ENCODE measurements at places on chromosomes 6 and 20.

DNA sequence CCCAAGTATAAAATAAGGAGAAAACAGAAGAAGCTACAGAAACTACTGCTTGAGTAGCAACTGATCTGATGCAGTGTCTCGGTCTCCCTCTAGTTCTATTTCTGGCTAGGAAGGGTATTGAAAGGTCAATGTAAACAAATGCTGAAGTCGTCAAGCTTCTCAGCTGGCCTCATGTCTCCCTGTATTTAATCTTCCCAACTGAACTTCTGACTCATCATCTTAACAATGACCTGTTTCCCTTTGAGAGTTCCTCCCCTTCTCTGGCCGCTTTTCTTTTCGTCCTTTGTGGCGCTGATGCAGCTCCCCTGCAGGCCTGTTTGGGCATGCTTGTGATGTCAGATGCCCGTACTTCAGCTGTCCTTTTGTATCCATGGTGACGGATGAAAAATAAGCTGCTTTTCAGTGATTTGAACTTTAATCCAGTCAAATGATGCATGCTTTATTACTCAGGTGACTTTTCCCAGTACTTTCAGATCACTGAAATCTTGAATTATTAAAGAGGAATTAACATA is 7.8 kb upstream of the LCA5 start:
- DNase-seq: no peak

DNA sequence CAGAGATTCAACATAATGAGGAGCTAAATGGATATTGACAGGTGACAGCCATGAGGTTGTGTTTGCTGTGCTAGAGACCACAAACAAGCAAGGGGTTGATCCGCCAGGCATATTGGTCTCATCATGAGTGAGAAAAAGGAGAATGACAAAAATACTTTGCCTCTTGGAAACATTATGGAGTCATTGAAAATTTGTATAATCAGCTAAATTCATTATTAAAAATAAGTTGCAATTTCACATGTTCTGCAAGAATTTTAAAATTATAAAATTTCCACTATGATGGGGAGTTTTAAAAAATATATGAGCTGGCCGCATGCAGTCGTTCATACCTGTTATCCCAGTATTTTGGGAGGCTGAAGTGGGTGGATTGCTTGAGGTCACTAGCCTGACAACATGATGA is 912.3 kb upstream of the SLC35B3 start:
- no peak for DNase-seq

DNA sequence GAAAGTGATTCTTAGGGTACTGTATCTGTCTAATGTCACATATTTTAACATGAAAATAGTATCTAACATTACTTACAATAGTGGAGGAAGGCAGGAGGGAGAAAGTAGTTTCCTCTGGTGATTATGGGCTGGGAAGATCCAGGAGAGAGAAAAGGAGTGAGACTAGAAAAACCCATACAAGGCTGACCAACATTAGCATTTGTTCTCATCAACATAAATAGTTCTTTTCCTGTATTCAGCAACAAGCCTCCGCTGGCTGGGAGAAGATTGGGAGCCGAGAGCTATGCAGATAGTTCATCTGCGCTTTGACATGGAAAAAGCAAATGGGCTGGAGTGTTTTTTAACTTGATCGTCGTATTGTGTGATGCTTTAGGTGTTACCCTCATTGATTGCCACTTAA is 239.4 kb downstream of the PHACTR1 start:
- no peak for DNase-seq

- DNase-seq: no peak
These were observed at the start of gene KCNK15 for GRCh38 chr20:44745598-44746366. Gene KCNK15, plus strand, starts transcription at chr20:44745865. Its CDS starts 46 bp downstream, at chr20:44745911.

GRCh38 chr6:125129354-125129753 is 24.2 kb upstream of the TPD52L1 start:
- DNase-seq: no peak

DNA sequence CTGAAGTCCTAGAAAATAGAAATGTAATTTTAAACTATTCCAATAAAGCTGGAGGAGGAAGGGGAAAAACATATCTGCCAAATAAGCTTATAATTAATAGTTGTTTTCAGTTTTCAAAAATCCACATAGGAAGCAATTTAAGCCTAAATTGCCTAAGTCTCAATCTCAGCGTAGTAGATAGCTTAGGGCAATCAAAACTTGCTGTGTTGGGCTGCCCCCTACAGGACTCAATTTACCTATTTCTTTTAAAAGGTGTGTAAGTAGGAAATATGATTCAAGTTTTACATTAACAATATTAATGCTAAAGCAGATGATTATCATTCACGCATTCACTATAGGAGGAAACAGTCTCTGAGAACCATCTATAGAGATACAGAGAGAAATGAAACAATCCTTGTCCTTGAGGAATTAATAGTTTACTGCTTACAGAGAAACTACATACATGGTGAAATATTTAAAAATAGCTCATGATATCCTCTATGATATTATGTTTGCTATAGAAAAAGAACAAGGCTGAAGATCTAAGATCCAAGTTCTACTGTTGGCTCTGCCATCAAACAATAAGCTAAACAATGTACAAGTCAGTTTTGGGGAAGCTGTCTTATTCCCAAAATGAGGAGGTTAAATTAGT is 102.1 kb downstream of the ATG5 start:
- DNase-seq: peak; percentile 9

- DNase-seq: no peak
These were observed 60.4 kb downstream of the SRC start for GRCh38 chr20:37406010-37406998.

DNA sequence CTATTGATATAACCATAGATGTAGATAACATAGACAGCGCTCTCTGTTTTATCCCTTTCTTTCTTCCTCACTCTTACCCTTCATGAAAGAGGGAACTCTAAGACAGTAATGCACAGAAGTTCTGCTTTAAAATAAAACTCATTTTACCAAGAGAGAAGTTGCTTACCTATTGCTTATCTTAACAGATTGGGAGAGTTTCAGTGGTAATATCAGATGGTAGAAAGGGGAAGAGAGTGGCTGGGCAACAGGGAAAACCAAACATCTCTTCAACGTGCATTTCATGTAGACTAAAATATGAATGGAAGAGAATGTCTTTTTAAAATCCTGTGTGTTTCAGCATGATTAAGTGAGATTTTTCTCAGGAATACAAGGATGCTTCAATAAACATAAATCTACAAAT is 45.3 kb upstream of the SIRPG start:
- DNase-seq: no peak

DNA sequence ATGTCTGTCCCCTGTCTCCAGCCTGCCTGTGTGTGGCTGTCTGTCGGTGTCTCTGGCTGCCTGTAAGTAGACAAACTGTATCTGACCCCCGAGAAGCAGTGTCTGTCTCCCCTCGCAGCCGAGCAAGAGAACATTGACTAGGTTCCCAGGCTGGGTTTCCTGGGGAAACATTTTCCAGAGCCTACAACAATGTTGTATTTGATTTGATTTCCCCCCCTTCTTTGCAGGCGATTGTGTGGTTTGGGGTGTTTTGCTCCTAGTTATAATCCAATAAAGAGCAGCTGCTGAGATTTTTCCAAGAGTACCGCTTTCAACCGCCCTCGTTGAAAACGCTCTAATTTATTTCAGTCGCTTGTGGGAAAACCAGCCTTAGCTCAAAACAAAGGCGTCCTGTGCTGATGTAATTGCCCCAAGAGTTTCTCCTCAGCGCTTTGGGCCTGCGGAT is 92.6 kb downstream of the CDC5L start:
- no peak for DNase-seq

- DNase-seq: no peak
These were observed 237.5 kb upstream of the JAG1 start for GRCh38 chr20:10911298-10911697.

DNA sequence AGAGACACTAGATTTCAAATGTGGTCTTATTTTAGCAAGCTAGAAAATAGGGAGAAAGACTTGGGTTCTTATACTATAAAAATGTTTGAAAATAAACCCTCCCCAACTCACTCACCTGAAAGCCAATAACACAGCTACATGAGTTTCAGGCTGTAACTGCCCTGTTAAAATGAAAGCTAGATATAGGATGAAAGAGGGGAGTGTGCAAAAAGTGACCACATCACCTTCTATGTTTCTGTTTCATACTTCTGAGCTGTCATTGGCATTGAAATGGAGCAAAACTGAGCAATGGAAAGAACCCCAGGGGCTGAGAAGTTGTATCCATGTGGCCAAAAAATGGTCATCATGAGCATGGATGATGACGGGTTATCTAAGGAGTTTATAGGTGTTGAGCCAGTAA is 148.1 kb upstream of the TENT5A start:
- DNase-seq: no peak

GRCh38 chr6:119686644-119687043 is 337.1 kb upstream of the MAN1A1 start:
- DNase-seq: no peak

DNA sequence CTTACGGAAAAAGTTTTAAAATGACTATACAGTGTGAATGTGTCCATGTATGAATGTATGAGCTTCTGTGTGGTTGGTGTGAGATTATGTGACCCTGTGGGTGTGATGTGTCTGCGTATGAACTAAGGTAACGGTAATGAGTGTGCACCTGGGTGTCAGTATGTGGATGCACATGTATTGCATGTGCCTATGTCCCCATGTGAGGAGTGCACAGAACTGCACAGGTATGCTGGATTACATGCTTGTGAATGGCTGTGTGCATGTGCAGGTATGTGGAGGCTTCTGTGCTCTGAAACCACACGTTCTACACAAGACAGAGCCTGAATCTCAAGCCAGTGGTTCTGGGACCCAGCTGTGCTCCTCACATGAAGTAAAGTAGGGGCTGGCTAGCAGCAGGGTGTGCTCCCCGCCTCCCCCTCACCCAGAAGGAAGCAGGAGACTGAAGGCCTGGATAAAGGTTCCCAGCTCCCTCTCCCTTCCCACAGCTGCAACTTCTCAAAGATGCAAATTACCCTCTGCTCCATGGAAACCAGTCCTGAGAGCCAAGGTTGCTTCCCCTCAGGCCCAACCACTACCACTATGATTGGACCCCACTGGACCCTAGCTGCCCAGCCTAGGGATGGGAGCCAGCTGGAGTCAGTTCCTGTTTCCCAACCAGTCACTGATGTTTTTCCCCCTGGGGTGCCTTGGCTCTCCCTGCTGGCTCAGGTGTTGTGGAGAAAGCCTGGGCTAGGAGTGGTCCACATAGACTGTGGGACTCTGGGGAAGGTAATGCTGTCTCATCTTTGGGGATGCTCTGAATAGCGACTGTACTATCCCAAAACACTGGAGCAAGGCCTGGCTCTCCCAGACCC is 24.8 kb upstream of the SPDEF start:
- no peak for DNase-seq

GRCh38 chr6:139891471-139891870 is 517.0 kb upstream of the CITED2 start:
- DNase-seq: no peak

- no peak for DNase-seq
These were observed 318.1 kb downstream of the CLIC5 start for GRCh38 chr6:45697605-45698004.

DNA sequence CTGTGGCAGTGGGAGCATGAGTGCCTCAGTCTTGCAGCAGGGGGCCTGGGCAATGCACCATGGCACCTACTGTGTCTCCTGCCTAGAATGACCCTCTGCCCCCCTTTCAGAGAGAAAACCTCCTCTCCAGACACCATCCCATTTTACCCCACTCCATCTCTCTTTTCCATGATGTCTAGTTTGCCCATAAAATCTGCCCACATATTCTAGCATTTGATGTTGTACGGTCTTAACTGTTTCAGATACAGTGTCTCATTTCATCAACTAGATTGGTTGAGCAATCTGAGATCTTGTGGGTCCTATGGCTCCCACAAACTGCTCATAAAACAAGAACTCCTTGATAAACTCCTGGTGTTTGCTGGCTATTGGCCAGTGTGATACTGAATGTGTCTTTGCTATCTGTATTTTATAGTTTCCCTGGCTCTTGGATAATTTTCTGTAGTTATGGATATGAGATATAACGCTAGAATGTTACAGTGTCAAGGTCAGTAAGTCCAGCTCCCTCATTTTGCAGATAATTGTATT is 8.1 kb downstream of the PNPLA1 start:
- no peak for DNase-seq

- no peak for DNase-seq
These were observed 14.7 kb downstream of the HLA-F start for GRCh38 chr6:29737707-29738630.

GRCh38 chr6:150363733-150364132 is 5.1 kb upstream of the IYD start:
- DNase-seq: no peak

- DNase-seq: no peak
These were observed 36.3 kb upstream of the SULF2 start for GRCh38 chr20:47821481-47822100.

DNA sequence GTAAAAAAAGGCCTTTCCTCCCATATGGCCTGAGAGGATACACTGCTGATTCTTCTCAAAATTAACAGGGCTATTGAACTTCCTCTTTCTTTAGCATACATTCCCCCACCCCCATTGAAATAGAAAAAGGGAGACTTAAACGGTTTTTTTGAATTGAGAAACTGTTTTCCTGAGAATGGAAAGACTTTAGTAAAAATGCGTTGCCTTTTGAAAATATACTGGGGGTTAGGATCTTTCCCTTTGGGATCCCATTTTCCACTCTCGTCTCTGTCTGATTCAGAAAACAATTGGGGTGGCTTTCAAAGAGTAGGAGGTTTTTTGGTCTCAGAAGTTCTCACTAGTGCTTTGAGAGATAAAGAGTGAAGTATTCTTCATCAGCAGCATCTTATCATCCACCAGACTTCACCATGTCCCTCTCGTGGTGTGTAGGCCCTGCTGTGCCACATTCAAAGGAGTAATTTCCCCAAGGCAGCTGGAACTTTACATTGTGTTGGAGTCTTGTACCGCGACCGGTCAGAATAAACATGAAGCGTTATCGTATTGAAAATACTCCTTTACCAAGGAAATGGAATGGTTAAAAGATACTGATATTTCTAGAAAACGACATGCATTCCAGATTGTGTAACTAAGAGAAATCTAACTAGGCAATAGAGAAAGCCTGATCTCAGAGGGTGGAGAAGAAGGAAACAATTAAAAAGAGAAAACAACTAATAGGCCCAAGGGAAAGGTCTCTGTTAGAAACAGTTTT is 10.6 kb downstream of the MYB start:
- no peak for DNase-seq

DNA sequence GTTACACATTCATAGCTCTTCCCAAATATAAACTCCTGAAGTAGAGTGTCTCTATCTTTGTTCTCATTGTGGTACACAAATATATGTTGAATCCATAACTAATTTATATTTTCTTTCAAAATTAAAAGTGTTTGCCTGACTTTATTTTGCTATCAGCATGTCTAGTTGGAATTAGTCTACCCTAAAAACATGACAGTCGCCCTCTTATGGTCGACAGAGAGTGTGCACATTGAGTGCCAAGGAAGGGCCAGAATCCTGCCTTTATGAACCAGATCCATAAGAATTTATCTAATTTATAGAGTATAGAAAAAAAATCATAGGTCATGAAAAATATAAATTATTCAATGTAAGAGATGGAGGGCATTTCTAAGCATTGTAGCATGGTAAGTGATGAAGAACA is 12.3 kb upstream of the DEFB112 start:
- DNase-seq: no peak

DNA sequence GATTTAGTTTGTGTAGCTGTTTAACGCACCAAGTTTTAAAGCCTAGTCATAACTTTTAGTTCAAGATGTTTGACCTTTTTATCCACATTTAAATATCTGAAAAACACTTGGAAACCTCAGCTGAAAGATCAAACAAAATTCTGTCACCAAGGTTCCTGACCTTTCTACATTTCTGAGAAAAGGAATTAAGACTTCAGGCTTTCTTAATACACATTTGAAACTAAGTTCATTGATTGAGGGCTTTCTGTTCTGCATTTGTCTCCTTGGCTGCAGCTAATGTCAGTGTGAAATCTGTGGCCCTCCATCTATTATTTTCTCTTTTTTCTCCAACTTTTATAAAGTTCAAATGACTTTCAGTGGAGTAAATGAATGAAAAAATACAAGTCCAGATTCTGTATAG is 22.7 kb upstream of the FBXL4 start:
- no peak for DNase-seq

- no peak for DNase-seq
These were observed 244.4 kb downstream of the FOXA2 start for GRCh38 chr20:22339946-22340345.

Measured in activated CD8-positive, alpha-beta memory T cell treated with anti-CD3 and anti-CD28 coated beads for 48 hours (primary cell).